Muscle of arm (tissue), 14 donors: ENCODE measurements at places on chromosomes 4 and X. TPM values are rescaled to one million over a fixed set of nuclear protein-coding genes. Genes with fewer than 3 reads are reported as not detected.

DNA sequence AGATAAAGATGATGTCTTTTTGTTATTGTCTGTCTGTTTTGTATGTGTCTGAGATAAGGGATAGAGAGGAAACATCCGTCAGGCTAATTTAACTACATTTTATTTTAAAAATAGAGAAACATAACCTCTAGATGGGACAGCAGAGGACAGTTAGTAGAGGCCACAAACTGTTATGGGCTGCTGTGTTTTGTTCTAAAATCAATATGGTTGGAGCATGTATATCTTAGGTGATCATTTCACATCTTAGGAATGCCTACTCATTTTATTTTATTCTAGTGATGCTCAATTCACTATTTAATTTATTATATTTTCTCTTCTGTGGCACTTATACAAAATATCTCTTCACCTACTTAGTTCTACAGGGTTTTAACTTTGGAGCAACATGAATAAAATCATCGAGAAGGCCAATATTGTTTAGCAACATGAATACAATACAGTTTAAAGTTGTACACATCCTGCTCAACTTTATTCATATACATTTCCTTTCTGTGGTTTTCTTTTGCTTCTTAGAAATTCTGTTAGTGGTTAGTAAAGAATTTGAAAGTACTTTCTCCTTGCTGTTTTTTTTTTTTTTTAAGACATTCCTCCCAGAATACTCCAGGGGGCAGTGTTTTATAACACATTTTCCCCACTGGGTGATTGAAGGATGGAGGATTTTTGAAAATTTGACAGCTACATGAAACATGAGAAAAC, 392.9 kb downstream of the UNC5C start:
- peak; percentile 59 for DNase-seq

DNA sequence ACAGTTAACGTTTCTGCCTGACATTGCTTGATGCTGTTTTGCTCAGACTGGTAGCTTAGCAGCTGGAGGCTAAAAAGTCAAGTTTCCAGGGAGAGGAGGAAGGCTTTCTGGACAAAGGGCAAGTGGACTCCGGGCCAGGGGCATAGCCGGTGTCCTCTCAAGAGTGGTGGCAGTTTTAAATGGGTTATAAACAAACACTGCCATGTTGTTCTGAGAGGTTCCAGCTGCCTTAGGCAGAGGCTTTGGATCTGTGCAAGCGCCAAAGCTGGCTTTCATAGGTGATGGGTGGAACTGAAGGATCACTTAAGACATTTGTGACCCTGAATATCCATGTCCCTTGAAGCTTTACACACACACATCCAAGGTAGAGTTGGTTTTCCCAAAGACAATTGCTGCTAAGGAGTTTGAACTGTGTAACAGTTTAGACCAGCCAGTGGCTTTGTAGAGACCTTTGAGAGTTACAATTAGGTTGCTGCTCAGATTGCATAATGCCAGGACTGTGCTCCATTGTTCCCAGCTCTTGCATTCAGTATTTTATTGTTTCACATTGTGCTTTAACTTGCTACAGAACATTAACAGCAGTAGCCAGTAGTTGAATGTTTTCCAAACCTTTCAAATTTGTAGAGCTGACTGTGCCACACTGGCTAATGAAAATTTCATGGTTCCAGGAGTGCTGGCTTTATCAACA, 54.1 kb upstream of the AP1S2 start:
- DNase-seq: no peak

- peak; percentile 40 for DNase-seq
Measured at GRCh38 chrX:104749951-104750610, 184.1 kb downstream of the IL1RAPL2 start.

GRCh38 chr4:14726877-14727361, 275.4 kb upstream of the CPEB2 start:
- DNase-seq: no peak

DNA sequence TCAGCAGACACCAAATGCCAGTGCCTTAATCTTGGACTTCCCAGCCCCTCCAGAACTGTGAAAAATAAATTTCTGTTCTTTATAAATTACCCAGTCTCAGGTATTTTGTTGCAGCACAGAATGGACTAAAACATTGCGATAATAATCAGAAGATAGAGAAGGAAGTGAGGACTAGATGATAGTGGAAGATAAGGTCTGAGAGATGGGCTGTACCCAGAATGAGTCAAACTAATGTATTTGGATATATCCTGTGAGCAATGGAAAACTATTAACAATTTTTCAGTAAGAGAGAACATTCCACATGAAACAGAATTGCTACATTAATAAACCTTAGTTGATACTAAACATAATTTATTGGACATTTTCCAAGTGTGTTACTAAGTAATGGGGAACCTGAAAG, 93.3 kb downstream of the FANCB start:
- DNase-seq: no peak

EMCN gene
- polyA plus RNA-seq: 35.0 TPM

- peak; percentile 76 for DNase-seq
Measured at GRCh38 chr4:109011241-109012026, 248.6 kb upstream of the ETNPPL start.

DNA sequence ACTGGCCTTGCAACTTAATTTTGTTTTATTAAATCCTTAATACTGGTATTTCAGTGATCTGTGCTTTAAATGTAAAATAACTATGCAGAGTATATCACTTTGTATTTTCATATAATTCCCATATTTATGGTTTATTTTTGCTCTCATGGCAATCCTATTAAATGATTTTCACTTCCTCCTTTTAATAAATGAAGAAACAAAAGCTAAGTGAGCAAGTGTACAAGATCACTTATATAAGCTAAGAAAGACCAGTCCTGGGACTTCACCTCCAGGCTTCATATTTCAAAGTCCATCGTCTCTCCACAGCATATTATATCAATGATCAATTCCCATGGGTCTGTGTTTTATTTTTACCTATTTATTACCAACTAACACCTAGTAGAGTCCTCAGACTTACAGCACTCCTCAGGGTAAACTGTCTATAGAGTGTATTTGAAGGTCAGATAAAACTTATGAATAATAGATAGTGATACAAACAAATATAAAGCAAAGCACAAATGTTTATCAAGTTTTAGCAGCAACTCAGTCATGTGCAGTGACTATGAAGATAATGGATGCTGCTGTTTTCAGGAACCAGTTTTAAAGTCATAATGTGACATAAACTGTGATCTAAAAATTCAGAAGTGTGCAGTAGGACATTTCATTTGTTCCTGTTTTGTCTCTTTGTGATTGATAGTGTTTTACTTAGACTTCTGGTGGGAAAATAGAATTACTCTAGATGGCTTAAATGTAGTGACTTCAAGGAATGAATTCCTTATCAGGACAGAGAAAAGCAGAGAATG, 56.8 kb downstream of the ARHGAP24 start:
- no peak for DNase-seq

- DNase-seq: no peak
Measured at GRCh38 chrX:12953420-12953819, 21.5 kb upstream of the TMSB4X start.

KLHL5 gene
- 21.0 TPM for polyA plus RNA-seq

- peak; percentile 15 for DNase-seq
Measured at GRCh38 chrX:96791559-96791958, 92.1 kb upstream of the RPA4 start.

GRCh38 chrX:103275947-103276567, 493 bp downstream of the TCEAL5 start:
- peak; percentile 4 for DNase-seq

- DNase-seq: no peak
Measured at GRCh38 chr4:185224597-185224996, 15.2 kb downstream of the SNX25 start.

DNA sequence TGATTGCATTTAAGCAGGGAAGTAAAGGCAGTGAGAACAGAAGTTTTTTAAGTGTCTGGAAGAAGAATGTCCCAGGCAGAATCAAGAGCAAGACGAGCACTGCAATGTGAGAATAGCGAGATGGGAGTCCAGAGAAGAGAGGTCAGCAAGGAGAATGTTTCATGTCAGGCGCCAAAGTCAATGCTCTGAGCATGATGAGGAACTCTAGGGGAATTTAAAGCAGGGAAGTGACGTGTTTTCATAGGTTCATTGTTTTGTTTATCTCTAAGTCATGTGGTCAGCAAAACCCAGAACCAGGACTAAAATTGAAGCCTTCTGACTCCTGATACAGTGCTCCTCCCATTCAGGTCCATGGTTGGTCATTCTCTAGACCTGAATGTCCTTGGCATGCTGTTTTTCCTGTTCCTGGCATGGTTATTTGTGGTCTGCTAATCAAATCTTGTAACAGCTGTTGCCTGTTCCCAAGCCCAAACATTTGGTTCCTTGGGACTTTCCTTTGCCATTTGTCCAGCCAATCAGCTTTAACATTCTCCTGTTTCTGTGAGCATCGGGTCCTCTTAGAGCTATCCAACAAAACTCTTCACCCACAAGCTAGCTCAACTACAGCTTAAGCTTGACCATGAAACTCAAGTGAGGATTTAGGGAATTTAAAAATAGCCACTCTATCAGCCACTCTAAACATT, 37.7 kb downstream of the PTCHD1 start:
- no peak for DNase-seq

- peak; percentile 73 for DNase-seq
Measured at GRCh38 chrX:54807524-54808108, at the start of gene MAGED2. MAGED2 (plus strand) TSS chrX:54807745; CDS start chrX:54809332, 1,587 bp downstream.

GAGE12E gene
- polyA plus RNA-seq: not detected

BRS3 gene
- not detected for polyA plus RNA-seq

DNA sequence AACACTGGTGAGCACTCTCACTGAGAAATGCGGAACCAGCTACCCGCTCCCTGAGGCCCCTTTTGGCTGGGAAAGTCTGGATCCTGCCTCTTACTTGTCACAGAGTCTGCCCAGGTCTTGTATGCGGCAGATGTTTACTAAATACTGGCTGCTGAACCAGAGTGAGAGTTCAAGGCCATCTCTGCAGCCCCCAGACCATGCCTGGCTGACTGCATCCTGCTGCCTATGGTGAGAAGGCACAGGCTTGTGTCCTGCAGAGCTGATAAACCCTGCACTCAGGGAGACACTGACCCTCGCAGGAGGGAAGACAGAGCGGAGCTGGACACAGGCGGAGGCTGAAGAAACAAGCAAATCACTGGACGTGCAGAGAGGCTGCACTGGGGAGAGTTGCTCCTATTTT, 46.5 kb downstream of the JAKMIP1 start:
- DNase-seq: no peak
